ENCODE measurements at places on chromosomes 4 and X.
A peak's percentile ranks its signal among the peaks of the same experiment; 100 is the strongest.

DNA sequence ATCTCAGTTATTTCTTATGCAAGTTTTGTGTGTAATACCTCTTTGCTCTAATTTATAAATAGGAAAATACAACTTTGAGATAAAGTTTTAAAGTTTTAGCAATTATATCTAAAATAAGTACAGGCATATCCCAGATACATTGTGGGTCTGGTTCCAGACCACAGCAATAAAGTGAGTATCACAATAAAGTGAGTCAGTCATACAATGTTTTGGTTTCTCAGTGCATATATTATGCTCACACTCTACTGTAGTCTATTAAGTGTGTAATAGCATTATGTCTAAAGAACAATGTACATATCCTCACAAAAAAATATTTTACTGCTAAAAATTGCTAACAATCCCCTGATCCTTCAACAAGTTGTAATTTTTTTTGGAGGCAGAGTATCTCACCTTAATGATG is 49.2 kb downstream of the ANAPC10 start:
- DNase-seq, result no peak

DNA sequence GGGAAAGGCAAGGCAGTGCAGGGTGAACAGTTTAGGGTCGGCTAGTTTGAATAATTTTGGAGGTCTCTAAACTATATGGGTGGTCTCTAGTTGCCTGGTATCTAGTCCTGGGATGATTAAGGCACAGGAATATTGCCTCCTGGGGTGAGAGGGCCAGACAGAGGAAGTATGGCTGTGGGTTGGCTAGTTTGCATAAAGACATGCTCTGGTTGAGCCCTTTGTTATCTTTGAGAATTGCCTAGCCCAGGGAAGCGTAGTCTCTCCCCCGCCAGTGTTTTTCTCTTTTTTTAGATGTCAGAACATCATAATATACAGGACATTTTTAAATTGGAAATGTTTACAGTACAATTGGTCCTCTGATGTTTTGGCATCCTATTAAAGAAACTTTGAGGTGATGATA is 163.5 kb downstream of the PWWP3B start:
- no peak for DNase-seq

DNA sequence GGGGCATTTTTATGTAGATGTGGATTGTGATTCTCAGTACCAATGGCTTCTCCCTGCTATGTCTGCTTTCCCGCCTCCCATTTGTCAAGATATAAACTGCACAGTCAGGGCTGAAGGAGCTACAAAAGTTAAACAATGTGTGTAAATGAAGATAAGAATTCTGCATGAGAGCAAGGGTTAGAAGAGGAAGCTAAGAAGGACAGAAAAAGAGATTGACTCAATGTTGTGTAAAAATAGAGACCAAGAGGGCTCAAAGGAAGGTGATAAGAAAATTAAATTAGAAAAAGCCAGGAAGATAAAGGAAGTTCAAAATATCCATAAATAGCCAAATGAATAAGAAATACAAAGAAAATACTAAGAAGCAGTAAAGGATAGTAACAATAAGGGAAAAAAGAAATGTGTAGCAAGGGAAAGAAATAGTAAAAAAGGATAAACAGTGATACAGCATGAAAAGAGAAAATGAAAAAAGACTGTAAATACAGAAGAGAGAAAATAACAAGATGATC is 82.5 kb downstream of the AMELX start:
- no peak for DNase-seq

GRCh38 chr4:18980516-18981233 is 959.1 kb upstream of the LCORL start:
- DNase-seq, result peak; percentile 4

GRCh38 chr4:159077702-159078495 is 25.0 kb upstream of the RAPGEF2 start:
- DNase-seq, result peak; percentile 48

DNA sequence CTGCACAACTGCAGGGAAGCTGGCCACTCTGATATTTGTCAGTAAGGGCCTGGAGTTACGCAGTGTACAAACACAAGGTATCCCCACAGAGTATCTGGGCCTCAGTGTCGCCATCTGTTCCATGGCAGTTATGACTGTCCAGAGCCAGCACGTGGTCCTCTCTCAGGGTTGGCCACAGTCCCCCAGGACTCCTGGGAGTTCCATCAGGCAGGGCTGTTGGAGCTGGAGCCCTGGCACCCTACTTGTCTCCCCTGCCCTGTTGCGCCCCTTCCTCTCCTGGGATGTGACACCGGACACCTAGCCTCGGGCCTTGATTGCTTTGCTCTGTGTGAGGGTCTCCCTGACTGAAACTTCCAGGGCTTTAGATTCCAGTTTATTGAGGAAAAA is 8.4 kb downstream of the HTRA3 start:
- no peak for DNase-seq

DNA sequence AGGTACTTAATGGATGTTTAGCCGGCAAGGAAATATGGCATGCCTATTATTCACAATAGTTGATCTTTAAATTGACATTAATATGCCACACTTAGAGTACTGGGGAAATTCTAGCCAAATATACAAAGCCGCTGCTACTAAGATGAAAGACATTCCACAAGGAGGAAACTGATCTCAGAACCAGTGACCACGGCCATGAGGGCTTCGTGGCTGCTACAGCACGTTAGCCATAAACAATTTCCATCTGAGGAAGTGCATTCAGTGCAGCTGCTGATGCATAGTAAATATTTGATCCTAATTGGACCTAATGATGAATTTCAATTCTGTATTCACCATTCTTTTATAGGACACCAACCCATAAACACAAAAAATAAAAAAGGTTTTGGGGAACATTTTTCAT is 59.1 kb downstream of the SORBS2 start:
- DNase-seq, result no peak

DNA sequence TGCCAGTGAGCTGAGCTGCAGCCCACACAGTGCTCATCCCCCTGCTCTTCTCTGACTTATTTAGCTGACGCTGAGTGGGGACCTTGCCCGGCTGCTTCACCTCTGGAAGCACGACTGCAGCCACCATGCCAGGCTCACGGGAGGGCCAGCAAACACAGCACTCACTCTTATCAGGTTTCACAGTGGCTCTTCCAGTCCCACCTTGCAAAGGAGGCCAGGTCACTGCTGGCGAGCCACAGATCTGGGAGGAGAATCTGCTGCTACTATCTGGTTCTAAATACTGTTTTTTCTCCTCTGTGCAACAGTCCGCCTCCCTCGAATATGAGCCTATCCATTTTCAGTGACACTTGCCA is 6.7 kb upstream of the SPON2 start:
- DNase-seq, result no peak

DNA sequence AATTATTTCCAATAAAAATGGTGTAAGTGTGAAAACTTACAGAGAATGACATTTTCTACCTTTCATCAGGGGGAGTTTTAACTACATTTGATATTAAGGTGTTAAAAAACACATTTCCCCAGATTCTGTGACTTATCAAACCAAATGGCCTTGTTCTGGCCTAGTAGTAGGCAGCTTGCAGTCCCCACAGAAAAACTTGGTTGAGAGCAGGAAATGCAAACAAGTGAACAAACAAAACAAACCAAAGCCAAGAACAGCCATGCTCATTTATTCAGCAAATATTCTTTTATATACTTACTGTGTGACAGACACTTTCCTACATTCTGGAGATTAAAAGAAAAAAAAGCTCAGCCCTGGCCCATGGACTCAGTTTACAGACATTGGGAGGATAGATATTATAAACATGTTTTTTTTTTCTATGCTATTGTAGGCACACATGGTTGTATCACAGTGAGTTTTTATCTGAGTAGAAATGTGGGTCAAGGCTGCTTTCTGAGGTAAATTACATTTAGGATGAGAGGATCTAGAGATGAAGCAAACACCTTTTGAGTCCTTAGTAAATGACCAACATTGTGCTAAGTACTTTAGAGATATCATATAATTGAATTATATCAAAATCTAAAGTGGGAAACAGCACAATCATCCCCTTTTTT is 449.2 kb upstream of the AADAT start:
- no peak for DNase-seq

- DNase-seq, result no peak
These were observed 70.1 kb downstream of the PJA1 start for GRCh38 chrX:69094977-69095669.

DNA sequence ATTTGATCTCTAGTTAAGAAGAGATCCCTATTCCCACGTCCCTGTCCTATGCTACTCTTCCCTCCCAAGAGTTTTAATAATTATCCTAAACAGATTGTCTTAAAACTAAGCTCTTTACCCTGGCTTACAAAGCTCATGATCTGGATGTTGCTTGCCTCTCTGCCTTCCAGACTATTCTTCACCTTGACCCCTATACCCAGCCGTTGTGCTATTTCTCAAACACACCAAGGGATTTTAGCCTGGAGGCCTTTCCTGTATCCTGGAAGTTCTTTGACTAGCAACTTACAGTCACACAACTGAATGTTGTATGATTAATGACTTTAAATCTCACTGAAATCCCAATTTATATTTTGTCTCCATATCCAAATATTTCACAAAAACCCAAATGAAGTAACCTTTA is 314.9 kb downstream of the ADGRL3 start:
- no peak for DNase-seq

DNA sequence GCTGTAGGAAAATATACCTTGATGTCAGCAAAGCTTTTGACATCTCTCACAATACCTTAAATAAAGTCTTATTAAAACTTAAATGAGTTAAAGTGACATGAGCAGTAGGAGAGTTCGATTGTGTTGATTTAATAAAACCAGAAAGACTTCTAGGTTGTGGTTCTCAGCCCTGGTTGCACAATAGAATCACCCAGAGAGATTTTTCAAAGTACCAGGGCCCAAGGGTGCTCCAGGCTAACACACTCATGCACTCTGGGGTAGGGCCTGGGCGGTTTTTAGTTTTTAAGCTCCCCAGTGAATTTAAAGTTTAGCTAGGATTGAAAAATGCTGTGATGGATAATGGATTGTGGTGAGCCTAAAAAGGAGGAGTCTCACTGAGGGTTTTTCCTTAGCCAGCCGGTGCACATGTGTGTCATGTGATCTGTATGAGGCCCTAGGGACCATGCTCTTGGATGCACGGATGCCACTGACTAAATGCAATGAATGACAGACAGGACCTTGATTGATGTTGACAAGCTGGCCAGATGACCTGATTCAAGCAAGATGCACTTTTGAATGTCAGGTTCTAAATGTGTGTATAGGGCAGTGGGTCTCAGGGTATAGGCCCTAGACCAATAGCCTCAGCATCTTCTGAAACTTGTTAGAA is 185.0 kb downstream of the PTTG2 start:
- no peak for DNase-seq

GRCh38 chr4:53235547-53235946 is 130.3 kb downstream of the SCFD2 start:
- DNase-seq, result no peak

GRCh38 chrX:15664487-15665444 is at the start of gene CLTRN:
Gene CLTRN, minus strand, starts transcription at chrX:15664805. Its CDS starts 30 bp downstream, at chrX:15664775.
- DNase-seq, result no peak

- DNase-seq, result no peak
These were observed 567.8 kb downstream of the TRIML1 start for GRCh38 chr4:188707036-188707435.

DNA sequence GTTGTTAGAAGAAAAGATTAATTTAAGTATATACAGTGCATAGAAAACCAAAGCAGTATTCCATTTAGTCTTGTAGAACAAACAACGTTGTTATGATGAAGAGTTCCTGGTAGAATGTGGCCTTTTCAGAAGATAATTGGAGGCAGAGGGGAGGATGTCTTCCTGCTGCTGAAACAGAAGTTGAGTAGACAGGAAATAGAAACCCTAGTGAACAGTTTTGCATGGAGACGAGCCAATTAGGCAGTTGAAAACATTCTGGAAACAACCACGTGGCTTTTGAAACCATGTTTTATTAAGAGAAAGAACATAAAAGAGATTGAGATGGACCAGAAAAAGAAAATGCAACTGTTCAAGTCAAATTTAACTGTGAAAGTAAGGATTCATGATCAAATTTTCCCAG is 325.2 kb downstream of the CAMK2D start:
- DNase-seq, result no peak

DNA sequence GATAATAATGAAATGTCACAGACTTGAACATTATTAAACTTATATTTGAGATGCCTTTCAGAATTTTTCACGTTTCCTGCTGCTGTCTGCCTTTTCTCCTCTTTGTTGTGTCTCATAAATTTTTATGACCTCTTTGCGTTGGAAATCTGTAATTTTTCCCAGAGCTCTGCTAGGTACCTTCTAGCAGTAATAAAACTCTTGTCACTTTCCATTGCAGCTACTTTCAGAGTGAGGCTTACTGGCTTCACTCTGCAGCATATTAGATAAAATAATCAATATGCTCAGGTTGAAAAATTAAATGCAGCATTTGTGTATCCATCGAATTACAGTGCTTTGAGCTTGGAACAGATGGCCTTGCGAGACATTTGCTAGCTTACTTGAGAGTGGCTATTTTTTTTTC is 689.0 kb downstream of the GRID2 start:
- DNase-seq, result no peak

DNA sequence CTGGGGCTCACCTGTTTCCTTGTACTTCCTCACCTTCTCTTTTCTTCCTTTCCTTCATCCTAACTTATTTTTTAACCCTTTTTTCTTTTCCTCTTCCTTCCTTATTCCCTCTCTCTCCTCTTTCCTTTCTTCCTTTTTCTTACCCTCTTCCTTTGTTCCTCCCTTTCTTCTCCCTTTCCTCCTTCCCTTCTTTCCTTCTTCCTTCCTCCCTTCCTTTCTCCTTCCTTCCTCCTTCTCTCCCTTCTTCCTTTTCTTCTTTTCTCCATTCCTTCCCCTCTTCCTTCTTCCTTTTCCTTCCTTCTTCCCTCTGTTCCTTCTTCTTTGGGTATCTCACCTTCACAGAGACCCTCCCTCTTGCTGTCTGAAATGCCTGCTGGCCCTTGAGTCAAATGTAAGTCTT is 22.1 kb upstream of the CBR4 start:
- no peak for DNase-seq

GRCh38 chr4:165378745-165379677 is at the start of gene CPE:
Gene CPE, plus strand, starts transcription at chr4:165379008. Its CDS starts 214 bp downstream, at chr4:165379222.
- peak; percentile 82 for DNase-seq

GRCh38 chr4:91837608-91838029 is 466.1 kb upstream of the GRID2 start:
- DNase-seq, result peak; percentile 8

- no peak for DNase-seq
These were observed 504.0 kb downstream of the RAPGEF2 start for GRCh38 chr4:159606835-159607234.

DNA sequence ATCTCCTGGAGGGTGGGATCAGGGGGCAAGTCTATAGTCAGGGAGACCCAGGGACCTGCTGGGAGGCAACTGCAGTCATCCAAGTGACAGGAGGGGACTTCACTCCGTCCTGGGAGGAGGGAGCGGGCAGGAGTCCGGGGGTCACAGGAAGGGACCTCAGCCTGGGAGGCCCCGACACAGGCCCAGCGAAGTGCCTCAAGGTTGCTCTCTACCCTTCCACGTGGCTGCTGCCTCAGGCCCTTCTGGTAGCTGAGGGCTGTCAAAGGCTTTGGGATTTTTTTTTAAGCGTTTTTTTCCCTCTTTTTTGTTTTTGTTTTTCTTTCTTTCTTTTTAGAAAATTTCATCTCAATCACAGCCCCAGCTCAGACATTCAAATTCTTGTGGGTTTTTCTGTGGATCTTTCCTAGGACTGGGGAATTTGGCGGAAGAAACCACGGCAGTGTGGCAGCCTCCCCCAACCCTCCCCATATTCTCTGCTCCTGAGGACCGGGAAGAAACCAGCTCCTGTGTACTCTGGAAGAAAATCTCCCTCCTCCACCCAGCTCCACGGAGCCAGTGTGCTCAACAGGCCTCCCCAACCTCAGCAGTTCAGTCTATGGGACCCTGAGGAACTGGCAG is 1.4 kb upstream of the HAUS7 start:
- no peak for DNase-seq
